ENCODE measurements at places on chromosomes 16 and 17. TPM values are rescaled to one million over a fixed set of nuclear protein-coding genes. Genes with fewer than 3 reads are reported as not detected.

DNA sequence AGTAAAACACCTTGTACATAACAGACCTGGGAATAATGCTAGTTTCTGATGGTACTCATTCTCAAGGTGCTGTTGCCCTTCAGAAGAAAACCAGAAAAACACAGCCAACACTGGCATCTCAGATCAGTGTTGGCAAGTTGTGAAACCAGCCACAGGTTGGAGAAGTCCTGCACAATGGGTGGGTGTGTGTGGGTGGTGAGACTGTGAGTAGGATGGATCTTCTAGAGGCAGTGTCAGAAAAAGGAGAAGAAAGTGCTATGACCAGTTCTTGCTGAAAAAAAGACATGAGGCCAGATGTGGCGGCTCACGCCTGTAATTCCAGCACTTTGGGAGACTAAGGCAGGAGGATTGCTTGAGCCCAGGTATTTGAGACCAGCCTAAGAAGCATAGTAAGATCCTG lies 35.2 kb upstream of the SMIM36 start:
- H3K4me1 ChIP-seq = no peaks in the 10 kb centered on the region
- no peaks in the 10 kb centered on the region for H3K27me3 ChIP-seq
- DNase-seq = no peak

DNA sequence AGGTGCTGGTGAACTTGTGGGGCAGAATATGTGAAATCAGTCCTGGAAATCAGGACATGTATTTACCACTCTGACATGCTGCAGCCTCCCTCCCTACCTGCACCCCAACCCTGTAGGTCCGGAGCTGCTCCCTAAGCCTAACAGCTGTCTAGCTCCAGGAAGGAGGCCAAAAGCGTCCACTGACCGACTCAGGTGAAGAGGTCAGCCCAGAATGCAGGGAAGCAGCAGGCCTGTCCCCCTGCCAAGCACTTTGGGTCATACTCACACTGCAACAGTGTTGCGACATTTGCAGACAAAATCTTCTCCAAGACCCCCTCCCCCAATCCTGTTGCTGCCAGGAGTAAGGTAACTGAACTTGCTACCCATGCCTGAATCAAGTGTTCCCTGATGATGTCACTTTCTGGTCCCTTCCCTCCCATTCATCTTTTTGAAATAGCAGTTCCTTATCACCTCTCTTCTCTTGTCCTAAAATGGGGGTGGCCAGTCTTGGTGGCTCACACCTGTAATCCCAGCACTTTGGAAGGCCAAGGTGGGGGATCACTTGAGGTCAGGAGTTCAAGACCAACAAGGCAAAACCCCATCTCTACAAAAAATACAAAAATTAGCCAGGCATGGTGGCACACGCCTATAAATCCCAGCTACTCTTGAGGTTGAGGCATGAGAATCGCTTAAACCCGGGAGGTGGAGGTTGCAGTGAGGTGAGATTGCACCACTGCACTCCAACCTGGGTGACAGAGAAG lies 1.3 kb upstream of the ACLY start:
- peaks cover 31% of the 10 kb centered on the region for H3K4me1 ChIP-seq
- no peaks in the 10 kb centered on the region for H3K36me3 ChIP-seq
- peak overlapping the region; percentile 41 for H3K4me3 ChIP-seq
- DNase-seq = no peak

The GUCY2D gene
- not detected for polyA plus RNA-seq

The OSGIN1 gene
- 0.29 TPM for polyA plus RNA-seq

Data from CD4-positive, CD25-positive, alpha-beta regulatory T cell (primary cell).